ENCODE measurements at places on chromosomes 5 and 9.

DNA sequence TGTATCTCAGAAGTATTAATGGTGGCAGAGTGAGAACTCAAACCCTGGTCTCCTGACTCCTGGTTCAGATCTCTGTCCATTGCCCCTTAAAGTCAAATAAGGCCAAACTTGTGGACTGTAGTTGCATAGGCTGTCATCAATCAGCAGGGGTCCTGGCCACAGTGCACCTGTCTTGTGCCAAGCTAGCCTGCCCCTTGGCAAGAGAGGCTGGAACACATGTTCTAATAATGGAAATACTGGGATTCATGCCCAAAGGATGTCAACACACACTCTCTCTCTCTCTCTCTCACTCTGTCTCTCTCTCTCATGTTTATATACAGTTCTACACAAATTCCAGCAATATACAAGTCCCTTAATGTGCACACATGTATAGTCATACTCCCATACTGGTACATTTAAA is 44.3 kb downstream of the GLRA1 start:
- H3K4me1 ChIP-seq = no peaks in the 10 kb centered on the region
- no peaks in the 10 kb centered on the region for H3K36me3 ChIP-seq
- no peak for DNase-seq
- H3K4me3 ChIP-seq = no peak overlapping the region
- H3K27ac ChIP-seq = no peak overlapping the region

DNA sequence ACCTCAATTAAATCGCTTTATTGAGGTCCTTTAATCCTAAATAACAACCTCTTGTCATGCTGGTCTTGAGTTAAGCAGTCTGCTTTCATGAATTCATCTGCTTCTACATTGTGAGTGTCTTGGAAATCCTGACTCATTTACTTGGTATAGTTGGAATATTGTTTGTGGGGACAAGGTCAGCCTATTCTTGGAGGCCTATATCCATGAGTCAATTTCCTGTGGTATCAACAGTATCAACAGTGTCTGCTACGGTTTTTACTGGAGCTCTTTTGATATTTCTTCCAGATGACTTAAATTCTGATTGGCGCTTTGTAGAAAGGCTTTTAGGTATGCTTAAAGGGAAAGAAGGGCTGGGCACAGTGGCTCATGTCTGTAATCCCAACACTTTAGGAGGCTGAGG is 71.2 kb upstream of the PARP8 start:
- H3K36me3 ChIP-seq = no peaks in the 10 kb centered on the region
- DNase-seq = no peak
- no peaks in the 10 kb centered on the region for H3K4me1 ChIP-seq
- H3K4me3 ChIP-seq = no peak overlapping the region
- H3K27me3 ChIP-seq = no peaks in the 10 kb centered on the region
- H3K27ac ChIP-seq = no peak overlapping the region

DNA sequence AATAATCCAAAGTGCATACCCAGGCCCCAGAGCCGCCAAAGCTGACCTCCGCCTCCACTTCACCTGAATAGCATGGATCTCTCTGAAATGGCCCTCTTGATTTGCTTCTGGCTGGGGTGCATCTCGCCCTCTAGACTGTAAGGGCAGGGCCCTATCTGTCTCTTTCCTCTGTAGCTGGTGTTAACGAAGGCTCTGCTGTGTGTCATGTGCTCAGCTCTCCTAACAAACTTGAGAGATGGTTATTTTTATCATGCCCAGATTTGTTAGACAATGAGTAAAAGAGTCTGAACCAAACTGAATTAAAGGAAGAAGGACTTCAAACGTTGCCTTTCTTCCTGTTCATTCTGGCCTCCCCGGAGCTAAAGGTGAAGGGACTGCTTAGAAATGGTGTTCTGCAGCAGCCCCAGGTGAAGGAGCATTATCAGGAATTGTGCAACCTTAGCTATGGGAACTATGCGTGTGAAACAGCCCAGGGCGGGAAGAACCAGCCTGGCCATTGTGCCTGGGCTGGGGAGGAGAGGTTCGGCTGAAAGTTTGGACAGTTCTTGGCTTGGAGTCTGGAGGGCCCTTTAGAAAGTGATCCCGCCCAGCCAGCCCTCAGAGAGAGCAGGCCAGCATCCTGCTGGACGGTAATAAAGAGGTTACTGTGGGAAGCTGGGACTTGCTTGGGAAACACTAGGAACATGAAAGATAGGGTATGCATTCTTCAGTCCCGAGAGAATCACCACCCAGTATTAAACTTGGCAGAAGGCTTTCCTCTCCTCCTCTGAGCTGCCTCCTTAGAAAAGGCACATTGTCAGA is 73.5 kb downstream of the WWC1 start:
- no peaks in the 10 kb centered on the region for H3K4me1 ChIP-seq
- H3K36me3 ChIP-seq = no peaks in the 10 kb centered on the region
- DNase-seq = peak; percentile 76
- peak overlapping the region; percentile 91 for H3K27ac ChIP-seq
- H3K27me3 ChIP-seq = no peaks in the 10 kb centered on the region
- no peak overlapping the region for H3K4me3 ChIP-seq

GRCh38 chr9:131503626-131504465 is 1.1 kb downstream of the POMT1 start:
- no peaks in the 10 kb centered on the region for H3K36me3 ChIP-seq

DNA sequence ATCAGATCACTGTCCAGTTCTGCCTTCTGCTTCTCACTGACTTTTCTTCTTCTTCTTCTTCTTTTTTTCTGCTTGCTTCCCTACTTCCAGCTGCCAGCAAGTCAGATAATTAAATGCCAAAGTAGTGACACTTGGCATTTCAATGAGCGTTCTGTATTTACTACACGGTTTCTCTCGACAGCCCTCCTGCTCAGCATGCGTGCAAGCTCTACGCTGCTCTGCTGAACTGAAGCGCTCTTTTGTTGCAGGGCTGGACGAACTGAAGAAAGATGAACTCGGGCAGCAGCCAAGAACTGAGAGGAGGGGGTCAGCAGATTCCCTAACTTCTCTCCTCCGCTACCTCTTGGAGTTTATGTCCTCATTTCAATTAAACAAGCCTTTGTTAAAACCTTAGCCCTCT is 319.1 kb downstream of the GLIS3 start:
- H3K4me3 ChIP-seq = no peak overlapping the region
- no peaks in the 10 kb centered on the region for H3K36me3 ChIP-seq
- DNase-seq = no peak
- no peak overlapping the region for H3K27ac ChIP-seq

DNA sequence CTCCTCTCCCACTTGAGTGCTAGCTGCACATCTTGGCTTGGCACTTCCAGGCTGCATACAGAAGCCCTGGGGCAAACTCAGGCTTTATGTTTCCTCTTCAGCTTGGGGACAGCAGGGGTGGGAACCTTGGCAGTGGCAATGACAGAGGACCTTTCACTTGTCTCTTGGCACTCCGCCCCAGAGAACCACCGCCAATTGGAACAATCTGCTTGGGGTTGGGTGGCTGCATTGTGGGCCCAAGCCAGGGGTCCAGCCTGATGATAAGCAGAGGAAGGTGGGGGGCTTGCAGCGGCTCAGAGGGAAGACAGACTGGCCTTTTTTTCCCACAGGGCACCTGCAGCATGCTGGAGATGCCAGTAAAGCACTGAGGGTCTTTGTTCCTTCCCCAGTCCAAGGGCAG is 179.0 kb upstream of the NMUR2 start:
- no peak overlapping the region for H3K4me3 ChIP-seq
- H3K4me1 ChIP-seq = no peaks in the 10 kb centered on the region
- no peak overlapping the region for H3K27ac ChIP-seq
- H3K27me3 ChIP-seq = no peaks in the 10 kb centered on the region
- no peaks in the 10 kb centered on the region for H3K36me3 ChIP-seq
- no peak for DNase-seq

DNA sequence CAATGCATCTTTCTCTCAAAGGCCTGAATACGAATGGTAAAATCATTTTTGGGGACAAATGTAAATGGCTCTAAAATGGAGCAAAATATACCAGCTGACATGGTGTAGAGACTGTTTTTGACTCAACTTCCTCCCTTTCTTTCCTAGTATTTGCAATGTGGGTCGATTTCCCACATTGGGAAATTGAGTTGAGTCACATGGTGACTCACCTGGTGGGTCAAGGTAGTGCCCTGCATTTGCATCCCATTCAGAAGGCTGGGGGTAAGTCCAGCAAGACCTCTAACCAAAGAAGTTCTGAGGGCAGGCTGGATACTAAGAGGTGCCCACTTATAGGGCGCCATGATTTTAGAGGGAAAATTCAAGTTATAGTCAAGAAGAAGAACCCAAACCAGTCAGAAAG is 179.6 kb upstream of the MPDZ start:
- no peak overlapping the region for H3K27ac ChIP-seq
- no peak for DNase-seq
- no peaks in the 10 kb centered on the region for H3K36me3 ChIP-seq
- no peak overlapping the region for H3K4me3 ChIP-seq

GRCh38 chr5:34957321-34957720 is 28.0 kb downstream of the DNAJC21 start:
- H3K4me3 ChIP-seq = no peak overlapping the region
- DNase-seq = no peak
- no peaks in the 10 kb centered on the region for H3K36me3 ChIP-seq
- no peaks in the 10 kb centered on the region for H3K4me1 ChIP-seq
- H3K27ac ChIP-seq = no peak overlapping the region

- no peaks in the 10 kb centered on the region for H3K36me3 ChIP-seq
- H3K4me1 ChIP-seq = no peaks in the 10 kb centered on the region
- no peak overlapping the region for H3K27ac ChIP-seq
- peak; percentile 7 for DNase-seq
- H3K4me3 ChIP-seq = no peak overlapping the region
Observed at GRCh38 chr9:93287189-93287552, 103.2 kb downstream of the WNK2 start.

DNA sequence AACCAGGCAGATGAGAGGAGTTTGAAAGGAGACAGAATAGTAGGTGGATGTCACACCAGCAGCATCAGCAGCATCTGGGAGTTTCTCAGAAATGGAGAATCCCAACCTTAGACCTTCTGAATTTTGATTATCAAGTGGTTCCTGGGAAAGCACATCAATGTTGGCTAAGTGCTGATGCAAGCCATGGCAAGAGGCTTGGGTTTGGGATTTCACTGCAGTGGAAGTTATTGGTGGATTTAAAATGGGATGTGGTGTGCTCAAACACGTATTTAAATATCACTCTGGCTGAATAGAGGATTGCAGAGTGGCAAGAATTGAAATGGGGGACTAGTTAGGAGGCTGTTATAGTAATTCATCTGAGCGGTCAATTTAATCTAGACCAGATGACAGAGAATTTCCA is 387.8 kb upstream of the WWC1 start:
- no peaks in the 10 kb centered on the region for H3K4me1 ChIP-seq
- no peaks in the 10 kb centered on the region for H3K27me3 ChIP-seq
- no peak overlapping the region for H3K27ac ChIP-seq
- no peak for DNase-seq
- H3K4me3 ChIP-seq = no peak overlapping the region
